ENCODE measurements at places on chromosomes 11 and 22.

DNA sequence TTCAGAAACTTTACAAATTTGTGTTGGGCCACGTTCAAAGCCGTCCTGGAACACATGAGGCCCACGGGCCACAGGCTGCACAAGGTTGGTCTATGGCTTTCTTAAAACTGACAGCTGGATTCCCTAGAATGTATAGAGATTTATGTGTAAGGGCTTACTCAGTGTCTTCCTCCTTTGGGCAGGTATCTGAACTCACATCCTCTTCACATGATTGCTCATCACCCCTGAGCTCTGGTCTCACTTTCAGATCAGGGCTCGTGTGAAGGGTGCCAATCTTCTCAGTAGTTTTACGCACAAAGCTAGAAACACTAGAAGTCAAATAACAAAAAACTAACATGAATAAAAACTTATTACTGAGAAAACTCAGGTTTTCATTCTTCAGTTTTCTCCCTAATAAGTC, 27.1 kb downstream of the HPS5 start:
- no peak for DNase-seq

DNA sequence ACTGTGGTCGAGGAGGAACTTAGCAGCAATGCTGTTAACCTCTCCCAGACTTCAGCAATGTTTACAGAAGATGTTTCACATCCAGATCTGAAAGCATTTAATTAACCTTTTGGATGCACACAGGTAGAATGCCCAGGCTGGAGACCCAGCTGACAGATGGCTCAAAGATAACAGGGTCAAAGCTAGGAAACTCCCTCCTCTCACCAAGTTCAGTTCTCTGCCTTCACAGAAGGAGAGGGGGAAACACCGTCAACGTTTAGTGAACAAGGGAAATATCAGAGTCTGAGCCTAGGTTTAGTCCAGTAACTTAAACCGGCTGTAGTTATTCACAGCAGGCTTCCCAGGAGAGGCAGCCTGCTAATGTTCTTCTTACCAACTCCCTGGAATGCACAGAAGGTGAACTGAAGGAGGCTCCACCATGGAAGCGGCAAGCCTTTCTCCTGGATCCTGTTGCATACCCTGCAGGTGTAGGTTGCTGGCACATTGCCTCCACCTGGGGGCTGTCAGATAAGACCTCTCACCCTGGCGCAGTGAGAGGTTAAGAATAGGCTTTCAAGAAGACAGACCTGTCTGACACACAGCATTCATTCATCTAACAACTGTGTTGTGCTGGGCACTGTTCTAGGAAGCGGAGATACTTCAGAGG, 23.5 kb upstream of the ANKK1 start:
- no peak for DNase-seq

DNA sequence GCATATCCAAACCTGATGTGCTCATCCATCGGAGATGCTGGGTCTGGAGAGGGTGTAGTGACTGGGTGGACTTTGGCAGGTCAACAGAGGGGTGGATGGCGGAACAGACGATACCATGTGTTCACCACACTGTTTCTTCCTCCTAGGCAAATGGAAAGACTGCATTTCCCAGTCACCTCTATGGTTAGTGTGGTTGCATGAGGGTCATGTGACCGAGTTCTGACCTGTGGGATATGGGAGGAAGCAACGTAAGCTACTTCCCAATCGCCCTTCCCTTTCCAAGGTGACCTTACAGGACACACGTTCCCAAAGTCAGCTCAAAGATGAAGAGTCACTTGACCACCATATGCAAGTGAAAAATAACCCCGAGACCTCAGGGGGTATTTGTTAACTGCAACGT, 27.7 kb downstream of the TSPAN32 start:
- no peak for DNase-seq

DNA sequence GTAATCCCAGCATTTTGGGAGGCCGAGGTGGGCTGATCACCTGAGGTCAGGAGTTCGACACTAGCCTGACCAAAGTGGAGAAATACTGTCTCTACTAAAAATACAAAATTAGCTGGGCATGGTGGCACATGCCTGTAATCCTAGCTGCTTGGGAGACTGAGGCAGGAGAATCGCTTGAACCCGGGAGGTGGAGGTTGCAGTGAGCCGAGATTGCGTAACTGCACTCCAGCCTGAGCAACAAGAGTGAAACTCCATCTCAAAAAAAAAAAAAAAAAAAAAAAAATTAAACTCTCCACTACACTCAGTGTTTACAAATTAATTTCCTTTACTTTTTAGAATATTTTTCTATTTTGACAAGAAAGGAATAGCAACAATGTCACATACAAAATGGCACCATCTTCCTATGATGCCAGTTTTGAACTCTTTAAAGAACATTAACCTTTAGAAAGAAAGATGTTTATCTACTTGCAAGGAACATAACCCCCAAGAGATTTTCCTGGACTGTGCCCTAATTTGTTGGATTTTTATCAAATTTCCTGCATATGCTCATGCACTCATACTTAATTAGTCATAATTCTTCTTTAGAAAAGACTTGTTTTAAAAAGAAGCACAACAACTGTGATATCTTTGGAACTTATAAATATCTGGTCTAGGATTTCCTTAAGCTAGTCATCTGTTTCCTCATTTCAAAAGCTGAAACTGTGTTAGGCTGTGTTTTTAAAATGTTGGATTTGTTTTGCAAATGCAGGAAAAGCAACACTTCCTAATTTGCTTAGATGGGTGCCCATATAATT, 22.6 kb upstream of the HIPK3 start:
- no peak for DNase-seq

- DNase-seq = no peak
Measured at GRCh38 chr11:35173011-35173511, 34.1 kb downstream of the CD44 start.

DNA sequence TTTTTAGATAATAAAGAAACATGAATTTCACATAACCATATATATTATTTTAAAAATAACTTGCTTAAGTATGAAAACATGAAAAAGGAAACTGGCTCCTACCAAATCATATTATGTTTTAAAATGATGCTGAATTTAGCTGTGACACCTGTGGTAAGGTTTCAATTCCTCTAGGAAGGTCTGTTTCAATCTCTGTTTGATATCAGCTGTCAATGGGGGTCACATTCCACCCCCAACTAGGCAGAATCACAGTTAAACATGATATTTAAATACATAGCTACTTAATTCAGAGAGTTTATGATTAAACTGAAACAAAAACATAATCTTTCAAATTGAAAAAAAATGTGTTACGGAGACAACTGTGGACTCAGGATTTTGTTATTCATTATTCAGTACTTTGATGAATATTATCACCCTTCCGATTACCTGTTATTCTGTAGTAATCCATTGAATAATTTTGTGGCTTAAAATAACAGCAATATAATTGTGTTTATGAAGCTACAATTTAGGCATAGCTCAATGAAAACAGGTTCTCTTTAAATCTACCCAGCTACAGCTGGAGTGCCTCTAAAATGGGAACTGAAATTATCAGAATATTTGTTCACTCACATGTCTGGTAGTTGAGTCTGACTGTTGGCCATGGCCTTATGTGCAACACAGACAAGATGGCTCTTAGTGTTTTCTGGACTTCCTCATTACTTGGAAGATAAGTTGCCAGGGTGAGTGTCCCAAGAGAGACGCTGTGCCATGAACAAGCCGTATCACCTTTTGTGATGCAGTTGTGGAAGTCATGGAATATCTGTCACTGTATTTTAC, 244.6 kb upstream of the ANO3 start:
- no peak for DNase-seq

DNA sequence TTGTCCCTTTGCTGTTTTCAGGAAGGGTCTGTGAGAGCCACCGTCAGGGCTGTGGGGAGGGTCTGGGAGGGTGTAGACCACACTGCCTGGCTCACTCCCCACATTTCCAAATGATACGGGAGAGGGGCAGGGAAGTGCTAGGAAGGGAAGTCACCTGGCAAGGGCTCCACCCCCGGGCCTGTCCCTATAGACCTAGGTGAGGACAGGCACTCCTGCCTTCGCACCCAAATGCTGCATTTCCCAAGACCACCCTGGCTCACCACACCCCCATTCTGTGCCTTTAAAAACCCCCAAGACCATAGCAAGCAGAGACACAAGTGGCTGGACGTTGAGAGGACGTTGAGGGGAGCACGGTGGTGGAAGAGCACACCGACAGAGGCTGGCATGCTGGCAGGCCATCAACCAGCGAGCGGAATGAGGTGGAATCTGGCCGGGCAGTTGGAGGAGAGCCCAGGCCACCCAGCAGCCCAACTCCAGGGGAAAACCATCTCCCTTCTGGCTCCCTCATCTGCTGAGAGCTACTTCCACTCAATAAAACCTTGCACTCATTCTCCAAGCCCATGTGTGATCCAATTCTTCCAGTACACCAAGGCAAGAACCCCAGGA, 45.7 kb downstream of the GNB1L start:
- DNase-seq = no peak

DNA sequence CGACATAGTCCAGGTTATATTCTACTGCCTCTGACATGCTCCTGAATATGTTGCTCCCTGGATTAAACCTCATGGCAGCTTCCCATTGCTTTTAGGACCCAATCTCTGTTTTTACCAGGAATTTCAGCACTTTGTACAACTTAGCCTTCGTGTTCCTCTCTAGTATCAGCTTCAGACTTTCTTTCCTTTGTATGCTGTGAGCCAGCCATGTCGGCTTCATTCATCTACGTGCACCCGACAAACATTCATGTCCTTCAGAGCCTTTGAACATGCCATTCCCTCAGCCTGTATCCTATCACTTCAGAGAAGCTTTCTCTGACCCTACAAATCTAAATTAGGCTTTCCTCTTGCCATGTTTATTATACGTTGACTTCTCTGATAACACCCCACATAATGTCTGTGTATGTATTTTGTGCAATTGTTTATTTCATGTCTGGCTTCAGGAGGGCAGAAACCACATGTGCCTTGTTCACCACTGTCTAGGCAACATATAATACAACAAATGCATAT, 743.4 kb downstream of the OPCML start:
- no peak for DNase-seq

DNA sequence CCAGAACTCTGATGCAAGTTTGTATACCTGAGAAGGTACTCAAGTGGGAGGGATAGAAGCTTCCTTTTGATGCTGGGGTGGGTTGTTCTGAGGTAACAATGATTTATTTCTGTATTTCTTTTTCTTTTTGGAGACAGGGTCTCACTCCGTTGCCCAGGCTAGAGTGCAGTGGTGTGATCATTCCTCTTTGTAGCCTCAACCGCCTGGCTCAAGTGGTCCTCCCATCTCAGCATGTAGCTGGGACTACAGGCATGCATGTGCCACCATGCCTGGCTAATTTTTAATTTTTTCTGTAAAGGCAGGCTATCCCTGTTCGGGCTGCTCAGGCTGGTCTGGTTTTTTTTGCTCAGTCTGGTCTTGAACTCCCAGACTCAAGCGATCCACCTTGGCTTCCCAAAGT, 7.9 kb downstream of the KDM2A start:
- no peak for DNase-seq

- peak; percentile 74 for DNase-seq
Measured at GRCh38 chr11:62593434-62594044, 2.2 kb upstream of the TUT1 start.

- no peak for DNase-seq
Measured at GRCh38 chr11:111698852-111699559, 67.2 kb downstream of the PPP2R1B start.

DNA sequence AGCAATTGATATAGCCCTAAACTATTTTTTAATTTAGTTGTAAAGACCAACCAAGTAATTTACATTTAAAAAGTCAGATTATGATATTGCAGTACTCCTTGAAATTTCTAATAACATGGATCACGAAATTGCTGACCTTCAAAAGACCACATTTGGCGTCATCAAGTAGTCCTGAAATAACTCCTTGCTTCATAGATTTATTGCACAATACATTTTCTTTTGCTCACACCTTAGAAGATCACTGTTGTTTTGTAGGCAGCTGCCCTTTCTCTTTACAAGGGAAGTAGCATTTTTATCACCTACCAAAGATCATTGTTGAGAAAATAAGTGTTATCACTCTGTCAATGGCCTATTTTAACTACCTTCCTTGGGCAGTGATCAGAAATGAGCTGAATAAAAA, 815.8 kb downstream of the METTL15 start:
- DNase-seq = no peak

DNA sequence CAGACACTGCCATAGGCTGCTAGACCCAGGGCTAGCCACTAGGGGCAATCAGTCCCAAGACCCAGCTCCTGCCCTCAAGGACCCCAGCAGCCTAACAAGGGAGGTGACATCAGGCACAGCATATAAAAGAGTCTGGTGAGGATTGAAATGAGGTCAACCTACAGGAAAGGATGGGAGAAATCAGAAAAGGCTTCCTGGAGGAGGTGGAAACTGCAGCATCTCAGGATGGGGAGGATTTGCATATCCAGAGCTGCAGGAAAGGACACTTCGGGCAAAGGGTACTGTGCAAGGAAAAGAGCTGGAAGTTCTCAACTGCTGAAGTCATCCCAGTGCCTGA, 2.9 kb upstream of the ARFGAP2 start:
- DNase-seq = no peak

GRCh38 chr11:15800111-15800800, 556.1 kb downstream of the SOX6 start:
- DNase-seq = peak; percentile 61

DNA sequence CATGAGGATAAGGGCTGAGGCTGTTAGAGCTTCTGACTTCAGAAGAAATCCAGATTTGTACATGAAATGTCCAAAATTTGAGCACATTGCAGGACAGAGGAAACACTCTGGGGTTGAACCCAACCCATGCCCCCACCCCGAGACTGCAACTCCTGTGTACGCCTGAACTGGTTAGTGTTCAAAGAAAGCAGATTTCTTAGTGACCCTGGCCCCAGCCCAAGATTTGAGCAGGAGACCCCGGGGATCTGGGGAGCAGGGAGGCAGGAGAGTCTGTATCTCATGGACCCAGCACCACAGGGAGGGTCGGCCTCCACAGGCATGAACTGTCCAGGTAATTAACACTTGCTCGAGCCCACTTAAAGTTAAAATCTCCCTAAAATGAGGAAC, 69.3 kb upstream of the WNT7B start:
- DNase-seq = no peak

GRCh38 chr11:9609841-9610240, 36.4 kb downstream of the WEE1 start:
- no peak for DNase-seq

GRCh38 chr11:86743223-86744118, 56.9 kb upstream of the PRSS23 start:
- no peak for DNase-seq

DNA sequence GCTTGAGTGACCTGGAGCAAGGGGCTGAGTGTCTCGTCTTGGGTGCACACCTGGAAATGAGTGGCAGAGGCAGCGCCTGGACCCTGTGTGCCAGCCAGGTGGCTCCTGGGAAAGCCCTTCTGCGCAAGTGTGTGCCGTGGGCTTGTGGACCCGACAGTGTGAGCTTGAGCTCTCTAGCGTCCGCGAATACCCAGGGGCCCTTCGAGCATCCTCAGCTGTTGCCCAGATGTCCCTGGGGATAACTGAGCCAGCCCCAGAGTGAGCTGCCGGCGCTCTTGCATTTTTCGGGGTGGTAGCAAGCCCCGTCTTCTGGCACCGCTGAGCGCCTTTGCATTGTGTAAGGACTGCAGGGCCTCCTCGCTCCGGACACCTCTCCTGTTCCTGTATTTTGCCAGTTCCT, 399.2 kb downstream of the TBC1D22A start:
- peak; percentile 34 for DNase-seq

- no peak for DNase-seq
Measured at GRCh38 chr11:103546236-103546635, 437.0 kb downstream of the DYNC2H1 start.
